SIG-M5 (cell line): ENCODE measurements at places on chromosomes 1 and 21.

GRCh38 chr21:35926003-35926740 is 134.2 kb downstream of the SETD4 start:
- no peak for DNase-seq

DNA sequence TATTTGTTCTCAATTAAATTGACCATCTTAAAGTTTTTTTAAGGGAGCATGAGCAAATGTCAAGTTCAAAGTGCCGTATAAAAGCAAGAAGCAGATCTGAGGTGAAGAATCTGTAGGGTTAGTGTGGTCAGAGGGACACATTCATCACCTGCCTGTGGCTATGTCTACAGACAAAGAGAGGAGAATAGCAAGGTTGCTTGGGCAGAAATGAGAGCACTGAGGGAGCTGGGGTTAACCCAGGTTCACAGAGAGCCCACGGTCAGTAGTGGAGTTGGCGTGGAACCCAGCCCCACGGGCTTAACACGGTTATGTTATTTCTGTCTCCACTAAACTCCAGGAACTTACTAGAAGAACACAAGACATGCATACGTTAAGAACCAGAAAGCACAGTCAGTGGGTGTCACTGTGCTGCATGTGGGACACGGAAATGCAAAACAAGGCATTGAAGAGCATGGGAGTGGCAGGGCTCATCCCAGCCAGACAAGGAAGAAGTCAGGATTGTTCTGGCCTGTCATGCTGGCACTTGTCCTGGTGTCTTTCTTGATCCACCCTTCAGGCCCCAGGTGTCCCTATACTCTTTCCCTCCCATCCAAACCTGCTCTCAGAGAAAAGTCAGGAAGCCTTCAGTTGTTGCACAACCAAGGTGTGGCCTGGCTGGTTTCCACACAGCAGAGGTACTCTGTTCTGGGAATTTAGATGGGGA is 95.5 kb upstream of the IVNS1ABP start:
- DNase-seq: no peak

GRCh38 chr1:116425987-116426386 is 52.9 kb downstream of the ATP1A1 start:
- no peak for DNase-seq

- no peak for DNase-seq
These were observed 1.9 kb downstream of the CHIT1 start for GRCh38 chr1:203227371-203228083.

DNA sequence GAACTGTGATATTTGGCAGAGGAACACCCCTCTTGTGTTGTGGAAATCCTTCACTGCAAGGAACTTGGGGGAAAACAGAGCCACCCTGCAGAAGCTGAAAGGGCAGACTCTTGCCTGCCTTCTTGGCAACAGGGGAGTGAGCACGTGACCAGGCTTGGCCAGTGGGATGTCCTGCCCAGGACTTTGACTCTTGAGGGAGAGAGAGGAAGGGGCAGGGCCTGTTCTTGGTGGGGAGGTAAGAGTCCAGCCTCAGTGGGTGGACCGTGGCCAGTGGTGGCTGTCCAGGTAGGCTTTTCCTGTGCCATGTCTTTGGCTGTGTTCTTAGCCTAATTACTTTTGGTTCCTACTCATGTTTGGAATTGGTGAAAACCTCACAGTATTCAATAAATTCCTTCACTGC is 8.6 kb upstream of the AK2 start:
- no peak for DNase-seq

GRCh38 chr1:64581135-64581842 is 111.4 kb downstream of the CACHD1 start:
- no peak for DNase-seq

- no peak for DNase-seq
These were observed 85.2 kb downstream of the TBX19 start for GRCh38 chr1:168365719-168366479.

DNA sequence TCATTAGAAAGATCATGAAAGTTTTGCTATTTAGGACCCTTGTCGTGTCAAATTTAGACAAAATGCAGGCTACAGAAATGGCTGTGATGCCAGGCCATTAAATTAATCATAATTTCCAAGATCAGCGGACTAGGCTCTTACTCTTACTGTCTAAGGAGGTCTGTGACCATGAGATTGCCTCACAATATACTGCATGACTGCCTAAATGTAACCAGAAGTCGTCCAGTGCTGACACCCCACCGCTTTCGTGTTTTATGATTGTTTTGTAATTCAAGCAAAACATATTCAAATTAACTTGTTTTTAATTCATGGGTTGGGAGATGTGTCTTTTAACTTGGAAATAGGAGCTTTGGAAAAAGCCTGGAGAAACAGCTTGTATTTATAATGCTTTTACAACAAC is 947.5 kb downstream of the BRINP3 start:
- DNase-seq: no peak

- no peak for DNase-seq
These were observed 70.4 kb upstream of the ANGPTL1 start for GRCh38 chr1:178941261-178941689.

- DNase-seq: no peak
These were observed 3.5 kb downstream of the PPP1R15B start for GRCh38 chr1:204408074-204408507.

DNA sequence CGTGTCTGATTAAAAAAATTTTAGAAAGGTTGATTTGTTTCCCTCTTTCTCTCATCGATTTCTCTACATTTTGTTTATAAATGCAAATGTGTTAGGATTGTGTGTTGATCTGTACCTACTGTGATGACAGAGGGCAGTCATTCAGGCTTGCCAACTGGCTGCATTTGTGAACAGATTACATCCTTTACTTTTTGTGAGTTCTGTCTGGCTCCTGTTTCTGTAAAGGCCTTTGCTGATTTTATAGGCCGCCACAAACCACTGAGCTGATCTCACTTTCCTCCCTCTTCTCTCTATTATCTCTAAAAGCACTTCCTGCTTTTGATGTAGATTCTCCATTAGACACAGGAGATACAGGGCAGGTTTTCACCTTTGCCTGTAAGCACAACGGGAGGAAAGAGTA is 106.8 kb downstream of the ESRRG start:
- DNase-seq: no peak

DNA sequence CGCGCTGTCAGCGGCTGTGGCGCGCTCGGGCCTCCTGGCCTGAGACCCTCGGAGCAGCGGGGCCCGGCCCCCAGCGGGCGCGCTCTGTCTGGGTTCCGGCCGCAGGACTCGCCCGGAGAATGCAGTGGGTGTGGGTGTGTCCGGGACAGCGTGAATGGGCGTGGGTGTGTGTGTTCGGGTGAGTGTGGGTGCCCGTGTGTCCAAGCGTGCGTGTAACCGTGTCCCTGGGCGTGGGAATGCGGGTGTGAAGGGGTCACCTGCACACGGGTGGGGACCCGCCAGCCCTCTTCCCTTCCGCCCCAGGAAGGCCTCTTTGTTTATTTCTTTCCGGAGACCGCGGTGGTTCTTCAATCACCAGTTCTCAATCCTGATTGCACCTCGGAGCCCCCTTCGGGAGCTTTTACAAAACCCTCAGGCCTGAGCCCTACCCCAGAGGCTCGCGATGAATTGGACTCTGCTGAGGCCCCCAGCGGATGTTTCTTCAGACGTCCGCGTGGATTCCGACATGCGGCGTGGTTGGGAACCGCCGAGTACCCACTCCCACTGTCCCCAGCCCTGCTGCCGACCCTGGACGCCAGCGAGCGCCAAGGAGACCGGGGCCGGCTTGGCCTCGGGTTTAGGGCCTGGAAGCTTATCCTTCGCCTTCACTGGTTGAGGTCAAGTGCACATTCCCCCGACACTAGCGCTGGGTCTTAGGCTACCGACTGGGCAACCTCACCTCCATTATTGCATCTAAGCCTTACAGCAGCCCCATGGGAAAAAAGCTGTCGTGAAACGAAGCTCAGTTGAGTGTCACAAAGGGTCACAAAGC is 19.3 kb downstream of the SERTAD4 start:
- no peak for DNase-seq

DNA sequence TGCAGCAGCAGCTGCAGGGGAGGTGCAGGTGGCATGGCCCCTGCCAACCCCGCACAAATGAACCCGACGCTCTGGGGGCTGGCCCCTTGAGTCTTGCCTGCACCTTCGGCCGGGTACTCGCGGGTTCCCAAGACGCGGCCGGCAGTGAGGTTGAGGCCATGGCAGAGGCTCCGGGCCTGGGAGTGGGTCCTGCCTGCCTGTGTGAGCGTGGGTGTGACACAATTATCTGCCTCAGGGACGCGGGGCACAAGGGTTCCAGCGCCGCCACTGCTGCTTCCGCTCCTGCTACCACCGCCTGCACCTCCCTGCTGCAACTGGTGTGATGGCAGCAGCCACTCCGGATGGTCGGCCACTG is 20.9 kb upstream of the TGFB2 start:
- no peak for DNase-seq

GRCh38 chr1:201828217-201828819 is 639 bp upstream of the IPO9 start:
- no peak for DNase-seq

DNA sequence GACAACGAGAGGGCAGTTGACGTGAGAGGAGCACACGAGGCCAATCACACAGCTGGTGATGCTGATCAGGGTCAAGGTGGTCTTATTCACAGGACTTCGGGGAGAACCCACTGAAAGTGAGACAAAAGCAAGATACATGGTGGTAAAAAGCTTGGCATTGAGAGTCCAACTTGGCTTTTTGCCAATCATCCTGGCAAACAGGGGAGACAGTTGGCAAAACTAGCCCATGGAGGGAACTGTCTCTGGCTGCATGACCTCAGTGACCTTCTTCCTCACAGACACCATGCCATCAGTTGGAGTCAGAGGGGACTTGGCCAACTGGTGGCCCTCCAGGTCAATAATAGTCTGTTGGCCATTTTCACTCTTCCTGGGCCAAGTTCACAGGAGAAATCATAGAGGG is 139.9 kb downstream of the ASTN1 start:
- DNase-seq: no peak

- DNase-seq: no peak
These were observed 4.9 kb downstream of the ASPM start for GRCh38 chr1:197141575-197141974.

DNA sequence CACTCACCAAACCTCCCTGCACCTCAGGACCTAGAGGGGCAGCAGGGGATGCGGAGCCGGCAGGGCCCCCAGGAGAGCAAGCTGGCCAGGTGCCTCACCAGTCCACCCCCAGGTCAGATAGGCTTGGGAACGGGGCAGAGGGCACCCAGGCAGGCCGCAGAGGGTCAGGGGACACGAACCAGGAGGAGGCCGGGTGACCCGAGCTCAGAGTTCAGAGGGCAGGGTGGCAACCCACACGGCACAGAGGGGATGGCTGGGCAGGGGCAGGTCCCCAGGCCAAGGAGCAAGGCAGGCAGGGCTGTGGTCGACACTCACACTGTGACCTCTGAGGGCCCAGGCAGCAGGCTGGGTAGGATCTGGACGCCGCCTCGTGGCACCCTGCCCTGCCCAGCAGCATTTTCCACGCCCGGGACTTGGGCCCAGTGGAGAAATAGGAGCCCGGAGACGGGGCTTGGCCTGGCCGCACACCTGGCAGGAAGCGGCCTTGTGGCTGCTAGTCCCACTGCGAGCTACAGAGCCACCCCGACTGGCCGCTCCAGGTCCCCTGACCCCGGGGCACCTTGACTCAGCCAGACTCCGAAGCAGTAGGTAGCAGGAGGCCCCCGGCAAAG is 5.3 kb downstream of the DVL1 start:
- no peak for DNase-seq

GRCh38 chr1:2560299-2561073 is 4.3 kb downstream of the TNFRSF14 start:
- no peak for DNase-seq

- no peak for DNase-seq
These were observed 244.6 kb upstream of the MAP1LC3C start for GRCh38 chr1:242243472-242243871.

DNA sequence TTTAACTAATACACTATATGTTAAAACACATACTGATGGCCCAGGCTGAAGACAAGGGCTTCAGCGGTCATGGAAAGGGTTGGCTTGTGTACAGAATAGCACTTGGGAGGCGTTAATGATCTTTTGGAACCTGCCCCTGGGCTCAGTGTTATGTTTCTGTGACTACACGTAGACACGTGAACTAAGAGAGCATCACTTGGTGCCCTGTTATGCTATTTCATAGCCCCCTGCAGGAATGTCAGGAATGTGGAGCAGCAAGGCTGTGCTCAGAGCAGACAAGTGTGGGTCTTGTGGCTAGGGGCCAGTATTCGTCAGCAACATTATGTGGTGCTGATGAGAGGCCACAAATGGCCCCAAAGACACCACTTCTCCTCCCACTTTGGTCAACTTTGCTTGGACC is 132.4 kb downstream of the MAP3K21 start:
- no peak for DNase-seq

DNA sequence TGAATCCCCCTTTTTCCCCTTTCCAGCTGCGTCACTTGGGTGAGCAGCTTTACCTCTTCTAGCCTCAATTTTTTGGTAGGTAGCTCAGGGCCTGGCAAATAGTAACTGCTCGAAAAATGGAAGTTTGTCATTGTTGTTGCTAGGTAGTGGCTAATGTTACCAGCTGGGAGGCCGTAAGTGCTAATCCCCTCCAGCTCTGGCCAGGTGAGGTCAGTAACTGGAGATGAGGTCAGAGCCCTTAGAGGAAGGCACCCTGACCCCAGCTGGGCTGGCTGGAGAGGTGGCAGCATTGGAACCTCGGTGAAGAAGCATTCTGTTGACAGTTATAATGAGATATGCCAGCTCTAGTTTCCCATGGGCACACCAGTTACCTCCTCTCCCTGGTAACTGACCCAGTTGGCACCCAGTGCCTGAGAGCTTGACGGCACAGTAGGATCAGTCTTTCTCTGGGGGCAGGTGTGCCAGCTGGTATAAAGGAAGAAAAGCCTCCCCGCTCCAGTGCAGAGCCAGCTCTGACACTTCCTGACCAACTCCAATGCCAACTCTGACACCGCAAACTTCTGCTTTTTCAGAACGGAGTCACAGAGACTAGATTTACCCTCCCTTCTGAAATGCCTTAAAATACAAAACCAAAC is 35.0 kb upstream of the SLC2A1 start:
- DNase-seq: no peak

GRCh38 chr1:198890214-198890930 is 251.5 kb downstream of the PTPRC start:
- no peak for DNase-seq

DNA sequence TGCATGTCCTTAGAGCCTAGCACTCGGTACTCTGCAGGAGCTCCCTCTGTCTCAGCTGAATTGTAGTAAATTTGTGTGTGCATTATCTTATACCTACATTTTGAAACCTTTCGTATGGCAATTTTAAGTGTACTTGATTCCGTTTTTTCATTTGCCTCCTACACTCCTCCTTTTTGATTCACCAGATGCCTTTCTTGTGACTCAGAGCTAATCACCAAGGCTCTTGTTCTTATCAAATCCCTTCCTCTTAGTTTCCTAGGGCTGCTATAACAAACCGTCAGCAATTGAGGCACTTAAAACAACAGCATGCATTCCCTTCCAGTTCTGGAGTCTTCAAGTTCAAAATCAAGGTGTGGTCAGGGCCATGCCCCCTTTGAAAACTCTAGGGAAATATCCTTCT is 261.0 kb downstream of the ASTN1 start:
- no peak for DNase-seq

GRCh38 chr1:209567698-209568175 is 15.8 kb upstream of the CAMK1G start:
- no peak for DNase-seq

DNA sequence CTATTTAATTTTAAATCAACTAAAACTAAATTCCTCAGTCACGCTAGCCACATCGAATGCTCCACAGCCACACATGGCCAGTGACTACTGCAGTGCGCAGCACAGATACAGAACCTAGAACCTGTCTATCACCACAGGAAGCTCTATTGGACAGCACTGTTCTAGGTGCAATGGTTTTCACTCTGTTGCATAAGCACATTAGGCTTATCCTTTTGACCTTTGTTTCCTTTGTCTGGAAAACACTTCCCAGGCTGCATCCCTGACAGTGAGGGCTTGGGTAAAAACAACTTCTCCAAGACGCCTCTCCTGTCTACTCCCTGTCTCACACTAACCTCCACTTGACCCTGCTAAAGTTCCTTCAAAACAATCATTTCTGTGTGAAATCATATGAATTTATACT is 33.6 kb upstream of the RAP1GAP start:
- DNase-seq: no peak
